ENCODE measurements at places on chromosomes 12 and 14.

DNA sequence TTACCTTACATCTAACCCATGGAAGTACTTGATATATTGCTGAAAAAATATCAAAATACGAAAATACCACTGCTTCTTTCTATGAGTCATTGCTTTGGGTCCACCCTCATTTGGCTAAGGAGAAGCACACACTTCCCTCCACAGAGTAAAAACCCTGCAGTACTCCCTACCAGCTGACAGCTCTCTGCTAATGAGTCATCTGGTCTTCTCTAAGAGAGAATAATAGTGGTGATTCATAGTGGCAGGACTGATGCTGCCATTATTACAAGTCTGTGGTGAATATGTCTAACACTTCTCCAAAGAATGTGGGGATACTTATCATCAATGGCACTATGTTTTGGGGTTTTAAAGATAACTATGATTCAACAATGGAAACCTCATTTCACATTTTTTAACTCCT lies 90.7 kb downstream of the PPFIA2 start:
- ATAC-seq, result no peak

- no peak for ATAC-seq
These were observed 164.7 kb upstream of the TBX3 start for GRCh38 chr12:114848666-114849065.

DNA sequence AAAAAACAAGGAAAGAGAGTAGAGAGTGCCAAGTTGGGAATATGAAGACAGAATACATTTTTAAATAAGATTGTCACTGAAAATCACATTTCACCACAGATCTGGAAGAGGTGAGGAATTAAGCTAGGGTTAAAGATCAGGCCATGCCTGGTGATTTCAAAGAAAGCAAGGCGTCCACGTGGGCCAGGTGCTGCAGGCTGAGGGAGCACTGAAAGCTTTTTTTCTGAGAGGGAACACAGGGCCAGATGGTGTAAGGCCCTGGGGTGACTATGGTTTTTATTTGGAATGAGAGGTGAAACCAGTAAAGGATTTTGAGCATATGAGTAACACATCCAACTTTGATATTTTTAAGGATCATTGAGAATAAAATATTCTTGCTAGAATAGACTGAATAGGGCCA lies 20.9 kb downstream of the SYT1 start:
- ATAC-seq, result no peak

GRCh38 chr14:104830781-104831180 lies 29.9 kb downstream of the ZBTB42 start:
- no peak for ATAC-seq

- no peak for ATAC-seq
These were observed 47.3 kb downstream of the PDE3A start for GRCh38 chr12:20415641-20416040.

DNA sequence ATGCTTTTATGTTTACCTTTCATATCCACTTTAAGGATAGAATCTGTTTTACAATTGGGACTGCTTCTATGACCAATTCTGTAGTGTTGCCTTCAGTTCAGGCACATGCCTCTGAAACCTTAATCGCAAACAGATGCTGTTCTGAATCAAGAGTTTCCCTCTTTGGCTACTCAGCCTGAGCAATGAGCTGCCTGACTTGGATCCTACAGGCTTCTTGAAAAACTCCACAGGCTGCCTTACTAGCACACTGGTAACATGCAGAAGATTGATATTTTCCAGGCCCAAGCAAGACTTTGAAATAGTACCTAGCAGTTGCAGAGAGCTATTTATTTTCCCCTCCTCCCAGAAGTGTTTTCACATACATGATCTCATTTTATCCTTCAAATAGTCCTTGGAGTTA lies 34.8 kb upstream of the PMCH start:
- no peak for ATAC-seq

- ATAC-seq, result no peak
These were observed 6.8 kb upstream of the ACRBP start for GRCh38 chr12:6653987-6654386.

- no peak for ATAC-seq
These were observed 43.3 kb downstream of the DEGS2 start for GRCh38 chr14:100116134-100116533.

DNA sequence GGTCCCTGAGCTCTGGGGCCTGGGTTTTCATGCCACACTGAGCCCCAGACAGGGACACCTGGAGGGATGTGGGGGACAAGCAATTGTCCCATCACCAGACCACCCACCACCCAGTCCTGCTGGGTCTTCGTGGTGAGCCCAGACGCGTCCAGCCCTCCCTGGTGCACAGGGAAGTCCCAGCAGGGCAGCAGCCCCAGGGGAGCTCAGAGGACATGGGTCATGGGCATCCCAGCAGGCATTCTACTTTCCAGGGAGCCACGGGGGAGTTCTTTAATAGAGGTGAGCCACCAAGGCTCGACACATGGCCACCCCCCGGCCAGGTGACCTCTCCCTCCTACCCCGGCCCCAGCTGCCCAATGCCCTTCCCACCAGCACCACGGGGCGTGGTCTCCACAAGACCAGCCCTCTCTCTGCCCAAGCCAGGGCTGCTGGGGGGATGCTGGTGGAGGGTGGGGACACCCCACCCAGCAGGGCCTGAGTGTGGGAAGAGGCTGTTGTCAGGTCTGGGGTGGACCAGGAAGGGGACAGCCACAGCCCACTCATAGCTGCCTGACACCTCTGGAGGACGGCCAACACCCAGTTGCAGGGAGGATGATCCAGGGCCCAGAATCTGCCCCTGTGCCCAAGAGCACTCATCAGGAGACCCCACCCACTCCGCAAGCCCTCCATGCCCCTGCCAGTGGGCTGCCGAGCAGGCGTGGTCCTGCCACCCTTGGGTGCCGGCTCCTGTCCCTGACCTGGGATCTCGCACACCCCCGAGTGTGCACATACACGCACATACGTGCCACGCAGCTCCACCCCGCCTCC lies 14.1 kb downstream of the AKT1 start:
- no peak for ATAC-seq

DNA sequence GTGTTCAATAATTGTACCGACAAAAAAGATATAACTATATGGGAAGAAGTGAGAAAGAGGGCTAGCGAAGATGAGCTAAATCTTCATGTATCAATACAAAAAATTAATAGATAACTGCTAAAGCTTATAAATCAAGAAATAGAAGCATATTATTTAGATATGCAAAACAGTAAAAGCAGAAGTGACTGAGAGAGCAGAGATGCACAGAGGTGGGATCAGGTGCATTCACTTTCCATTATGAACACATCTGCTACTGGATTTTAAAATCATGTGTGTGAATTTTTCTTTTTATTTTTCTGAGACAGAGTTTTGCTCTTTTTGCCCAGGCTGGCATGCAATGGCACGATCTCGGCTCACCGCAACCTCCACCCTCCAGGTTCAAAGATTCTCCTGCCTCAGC lies 33.4 kb downstream of the GUCY2C start:
- ATAC-seq, result no peak

- peak; percentile 79 for ATAC-seq
These were observed 32.3 kb downstream of the DRAM1 start for GRCh38 chr12:101909646-101910045.

GRCh38 chr12:80752464-80752863 lies 35.8 kb downstream of the MYF5 start:
- no peak for ATAC-seq

- no peak for ATAC-seq
These were observed 33.5 kb downstream of the MAP1LC3B2 start for GRCh38 chr12:116592731-116593130.

DNA sequence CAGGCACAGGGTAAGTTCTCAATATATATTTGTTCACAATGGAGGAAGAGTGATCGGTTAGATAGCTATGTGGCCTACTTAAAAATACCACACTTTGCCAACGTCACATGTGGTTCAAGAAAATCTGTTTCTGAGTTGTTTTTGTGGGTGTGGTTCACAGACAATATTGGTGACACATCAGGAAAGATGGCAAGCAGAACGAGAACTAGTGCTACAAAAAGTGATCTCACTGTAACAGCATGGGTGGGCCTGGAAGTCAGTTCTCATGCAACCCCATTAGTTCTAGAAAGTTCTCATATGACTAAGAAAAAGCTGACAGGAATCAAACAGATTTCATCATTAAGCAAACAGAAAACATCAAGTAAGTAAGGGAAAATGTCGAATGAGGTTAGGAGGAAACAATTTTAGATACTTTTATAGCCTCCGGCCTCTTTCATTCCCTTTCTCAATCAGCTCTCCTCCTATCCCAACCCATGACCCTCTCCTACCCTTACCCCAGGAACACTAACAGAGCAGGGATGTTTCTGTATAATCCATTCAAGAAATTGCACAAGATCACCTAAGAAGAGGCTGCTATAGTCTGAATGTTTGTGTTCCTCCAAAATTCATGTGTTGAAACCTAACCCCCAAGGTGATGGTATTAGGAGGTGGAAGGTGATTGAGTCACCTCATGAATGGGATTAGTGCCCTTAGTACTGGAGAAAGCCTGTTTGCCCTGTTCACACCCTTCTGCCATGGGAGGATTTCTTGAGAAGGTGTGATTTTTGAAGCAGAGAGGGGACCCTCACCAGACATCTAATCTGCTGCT lies 15.5 kb upstream of the NTN4 start:
- ATAC-seq, result no peak

DNA sequence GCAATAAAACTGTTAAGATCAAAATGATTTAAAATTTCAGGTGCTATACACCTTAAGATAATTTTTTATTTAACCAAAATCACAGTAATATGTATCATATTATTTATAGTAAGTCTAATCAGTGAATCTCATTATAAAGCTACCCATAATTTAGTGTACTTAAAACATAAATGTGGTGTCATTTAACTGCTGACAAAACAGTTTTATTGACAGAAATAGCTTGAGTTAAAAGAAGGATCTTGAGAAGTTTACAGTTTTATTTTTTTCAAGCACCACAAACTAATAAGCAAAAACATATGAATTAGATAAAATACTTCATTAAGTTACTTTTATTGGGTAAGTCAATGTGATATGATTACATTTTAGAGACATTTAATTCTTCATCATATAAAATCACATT lies 400.4 kb downstream of the PRKD1 start:
- ATAC-seq, result no peak

DNA sequence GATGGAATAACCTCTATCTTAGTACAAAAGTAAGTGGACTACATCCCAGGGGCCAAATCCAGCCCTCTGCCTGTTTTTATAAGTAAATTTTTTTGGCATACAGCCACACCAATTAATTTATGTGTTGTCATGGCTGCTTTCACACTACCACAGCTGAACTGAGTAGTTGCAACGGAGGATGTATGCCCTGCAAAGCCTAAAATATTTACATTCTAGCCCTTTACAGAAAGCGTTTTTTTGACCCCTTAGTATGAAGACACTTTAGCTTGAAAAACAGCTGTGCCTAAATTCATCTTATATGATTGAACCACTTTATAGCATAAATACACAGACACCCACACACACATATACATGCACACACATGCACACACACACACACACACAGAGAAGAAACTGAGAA lies 501.6 kb downstream of the EGLN3 start:
- no peak for ATAC-seq

- ATAC-seq, result no peak
These were observed 77.9 kb downstream of the PTGER2 start for GRCh38 chr14:52391881-52392615.

- no peak for ATAC-seq
These were observed 4.9 kb downstream of the HRK start for GRCh38 chr12:116876151-116876869.

DNA sequence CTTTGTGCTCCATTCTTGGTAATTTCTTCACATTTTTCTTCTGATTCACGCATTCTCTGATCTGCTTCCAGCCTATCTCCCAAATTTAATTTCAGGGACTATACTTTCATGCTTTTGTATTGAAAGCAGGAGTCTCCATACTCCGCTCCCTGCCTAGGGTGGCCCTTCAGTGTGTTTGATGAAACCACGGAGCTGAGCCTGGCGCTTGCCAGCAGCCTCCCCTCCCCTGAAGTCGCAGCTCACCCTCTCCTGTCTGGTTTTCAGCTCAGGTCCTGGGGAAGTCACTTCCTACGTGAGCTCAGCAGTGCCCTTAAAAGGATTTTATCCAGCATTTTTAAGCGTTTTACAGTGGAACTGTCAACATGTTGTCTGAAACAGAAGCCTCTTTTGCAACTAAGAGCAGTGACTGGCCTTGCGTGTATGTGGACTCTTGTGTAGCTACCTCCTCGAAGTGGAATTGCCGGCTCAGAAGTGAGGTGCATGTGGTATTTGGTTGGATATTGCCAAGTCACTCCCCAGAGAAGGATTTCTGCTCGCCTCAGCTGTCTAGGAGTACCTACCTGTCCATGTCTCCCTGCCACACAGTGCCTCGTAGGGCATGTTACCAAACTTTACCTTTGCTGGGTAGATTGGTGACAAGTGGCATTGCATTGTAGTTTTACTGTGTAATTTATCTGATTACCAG lies 78.5 kb downstream of the TESC start:
- no peak for ATAC-seq

GRCh38 chr12:76455582-76456345 lies 103.8 kb downstream of the OSBPL8 start:
- peak; percentile 79 for ATAC-seq

GRCh38 chr14:52863334-52863700 lies 71.9 kb upstream of the GNPNAT1 start:
- no peak for ATAC-seq

- ATAC-seq, result no peak
These were observed at the start of gene ART4 for GRCh38 chr12:14843425-14843887. ART4 (minus strand) TSS chr12:14843526; CDS start chr12:14843113, 413 bp downstream.

All from stimulated activated memory B cell treated with anti-CD40 and anti-IgM and Interleukin-4, amounts not matched to agents 10 μg/mL and 1 μg/mL and 100 μg/mL, for 72 hours (primary cell).